ENCODE measurements at places on chromosomes 1 and 21.
A peak's percentile ranks its signal among the peaks of the same experiment; 100 is the strongest.

GRCh38 chr1:235434001-235434400 lies 66.8 kb downstream of the TBCE start:
- no peak for DNase-seq

DNA sequence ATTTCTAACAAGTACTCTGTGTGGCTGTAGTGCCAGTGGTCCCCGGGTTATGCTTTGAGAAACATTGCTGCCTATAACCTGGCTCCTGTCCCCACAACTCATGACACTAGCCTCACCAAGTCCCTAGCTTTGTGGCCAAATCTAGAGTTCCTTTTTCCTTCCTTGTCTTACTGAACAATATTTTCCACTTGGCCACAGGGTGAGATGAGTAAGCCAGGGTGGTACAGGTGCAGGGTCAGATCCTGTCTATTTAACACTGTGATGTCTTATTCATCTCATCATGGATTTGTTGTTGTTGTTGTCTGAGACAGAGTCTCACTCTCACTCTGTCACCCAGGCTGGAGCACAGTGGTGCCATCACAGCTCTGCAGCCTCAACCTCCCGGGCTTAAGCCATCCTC lies 18.6 kb downstream of the ARMH1 start:
- no peak for DNase-seq

GRCh38 chr1:24904731-24905354 lies 25.2 kb downstream of the RUNX3 start:
- DNase-seq, result no peak

GRCh38 chr1:212814537-212815334 lies 23.0 kb downstream of the TATDN3 start:
- DNase-seq, result peak; percentile 16

- DNase-seq, result peak; percentile 21
Observed at GRCh38 chr1:170146720-170147263, 1.0 kb downstream of the NTMT2 start.

- DNase-seq, result peak; percentile 86
Observed at GRCh38 chr1:109739738-109740614, 862 bp downstream of the GSTM3 start.

- DNase-seq, result no peak
Observed at GRCh38 chr1:39554277-39554676, 22.3 kb downstream of the PABPC4 start.

DNA sequence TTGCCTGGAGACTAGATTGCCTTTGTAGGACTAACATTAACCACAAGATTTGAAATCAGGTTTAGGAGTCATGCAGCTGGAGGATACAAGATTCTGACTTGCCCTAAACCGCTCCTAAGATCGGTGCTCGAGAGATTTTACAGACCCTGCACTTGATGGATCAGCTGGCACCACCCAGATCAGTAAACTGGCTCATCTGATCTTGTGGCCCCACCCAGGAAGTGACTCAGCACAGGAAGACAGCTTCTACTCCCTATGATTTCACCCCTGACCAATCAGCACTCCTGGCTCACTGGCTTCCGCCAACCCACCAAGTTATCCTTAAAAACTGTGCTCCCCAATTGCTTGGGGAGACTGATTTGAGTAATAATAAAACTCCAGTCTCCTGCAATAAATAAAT lies 876 bp upstream of the CATSPERE start:
- no peak for DNase-seq

GRCh38 chr1:220666349-220666748 lies 23.8 kb upstream of the C1orf115 start:
- DNase-seq, result no peak

DNA sequence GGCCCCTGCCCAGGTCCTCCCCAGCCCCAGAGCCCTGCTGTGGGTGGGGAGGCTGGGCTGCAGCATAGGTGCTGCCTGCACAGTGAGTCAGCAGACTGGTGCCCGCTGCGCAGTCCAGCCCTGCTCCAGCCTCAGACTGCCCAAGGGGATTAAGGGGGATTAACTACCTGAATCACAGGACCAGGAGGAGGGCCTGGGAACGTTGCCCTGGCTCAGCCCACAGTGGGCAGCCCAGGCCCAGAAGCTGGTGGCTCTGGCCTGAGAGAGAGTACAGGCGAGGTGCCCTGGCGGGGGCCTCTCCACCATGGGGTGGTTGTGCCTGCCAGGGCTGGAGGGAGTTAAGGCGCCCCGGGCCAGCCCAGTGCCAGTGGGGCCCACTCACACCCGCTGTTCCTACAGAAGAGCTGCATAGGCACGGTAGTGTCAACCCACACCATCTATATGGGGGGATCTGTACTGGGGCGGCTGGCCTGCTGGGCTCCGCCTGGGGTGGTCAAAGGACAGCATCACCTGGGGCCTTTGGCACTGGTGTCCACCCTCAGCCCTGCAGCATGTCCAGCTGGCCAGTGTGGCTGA lies 2.3 kb downstream of the OBSCN start:
- peak; percentile 66 for DNase-seq

DNA sequence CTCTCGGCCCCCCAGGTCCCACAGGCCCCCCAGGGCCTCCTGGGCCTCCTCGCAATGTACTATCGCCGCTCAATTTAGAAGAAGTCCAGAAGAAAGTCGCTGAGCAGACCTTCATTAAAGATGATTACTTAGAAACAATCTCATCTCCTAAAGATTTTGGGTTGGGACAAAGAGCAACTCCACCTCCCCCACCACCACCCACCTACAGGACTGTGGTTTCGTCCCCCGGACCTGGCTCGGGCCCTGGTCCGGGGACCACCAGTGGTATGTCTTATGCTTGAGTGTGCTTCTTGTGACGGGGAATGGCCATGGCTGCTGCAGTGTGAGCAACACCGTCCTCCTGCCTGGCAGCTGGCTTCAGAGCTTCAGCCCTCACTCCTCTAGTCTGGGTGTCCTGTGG lies 70.2 kb upstream of the DYNLT5 start:
- DNase-seq, result no peak

DNA sequence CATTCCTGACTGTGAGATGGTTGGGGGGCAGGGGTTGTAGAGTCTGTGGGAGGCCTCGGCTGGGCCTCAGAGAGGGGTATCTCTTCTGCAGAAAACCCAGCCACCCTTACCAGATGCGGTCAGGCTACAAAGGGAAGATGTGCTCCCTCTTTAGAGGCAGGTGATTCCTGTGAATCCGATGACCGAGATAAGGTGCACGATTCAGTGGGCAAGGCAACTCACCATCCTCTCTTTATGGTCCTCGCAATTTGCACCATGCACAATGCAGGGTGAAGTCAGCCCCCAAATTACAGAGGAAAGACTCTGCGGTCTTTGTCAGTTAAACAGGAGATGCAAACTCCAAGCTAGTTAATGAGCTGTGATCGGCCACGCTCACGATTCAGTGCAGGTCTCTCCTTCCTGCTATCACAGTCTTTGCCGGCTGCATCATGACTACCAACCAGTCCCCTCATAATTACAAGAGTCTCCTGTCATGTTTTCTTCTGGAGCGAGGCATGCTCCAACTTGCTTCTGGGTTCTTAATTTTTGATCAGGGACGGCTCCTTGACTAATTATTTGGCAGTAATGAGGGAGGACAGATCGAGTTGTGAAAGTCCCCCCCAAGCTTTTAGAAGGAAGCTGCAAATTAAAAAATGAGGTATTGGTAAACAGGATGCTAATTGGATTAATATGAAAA lies 12.5 kb downstream of the TP73 start:
- no peak for DNase-seq

- DNase-seq, result no peak
Observed at GRCh38 chr1:202187041-202187671, 6.4 kb upstream of the LGR6 start.

Measured in astrocyte of the hippocampus (primary cell).